ENCODE measurements at places on chromosomes 7 and 10.

- DNase-seq = no peak
Measured at GRCh38 chr7:42065942-42066341, 171.1 kb downstream of the GLI3 start.

- DNase-seq = no peak
Measured at GRCh38 chr10:117549100-117549585, 6.6 kb downstream of the EMX2 start.

DNA sequence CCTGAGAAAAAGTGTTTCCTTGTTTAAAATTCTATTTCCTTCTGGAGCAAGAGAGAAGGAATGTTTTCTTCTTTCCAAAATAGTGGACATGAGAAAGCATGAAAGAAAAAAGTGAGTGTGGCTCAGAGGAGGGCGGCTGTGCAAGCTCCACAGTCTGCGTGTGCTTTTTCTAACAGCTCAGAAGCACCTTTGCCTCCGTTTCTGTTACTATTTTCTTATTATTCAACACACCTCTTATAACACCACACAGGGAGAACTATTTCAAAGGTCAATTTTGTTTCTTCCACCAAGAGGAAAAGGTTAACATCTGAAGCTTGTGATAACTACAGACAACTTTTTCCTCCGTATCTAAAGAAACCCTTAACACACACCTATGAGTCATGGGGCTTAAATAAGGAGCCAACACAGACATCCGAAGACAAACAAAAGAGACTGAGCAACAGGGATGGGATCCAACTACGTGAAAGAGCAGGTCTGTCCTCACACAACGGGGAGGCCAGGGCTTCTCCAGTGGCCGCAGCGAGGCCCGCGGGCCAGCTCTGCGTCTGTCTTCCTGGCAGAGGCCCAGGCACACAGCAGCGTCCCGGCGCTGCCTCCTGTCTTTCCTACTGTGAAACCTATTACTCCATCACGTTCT is 36.2 kb upstream of the NCAPG2 start:
- DNase-seq = no peak

DNA sequence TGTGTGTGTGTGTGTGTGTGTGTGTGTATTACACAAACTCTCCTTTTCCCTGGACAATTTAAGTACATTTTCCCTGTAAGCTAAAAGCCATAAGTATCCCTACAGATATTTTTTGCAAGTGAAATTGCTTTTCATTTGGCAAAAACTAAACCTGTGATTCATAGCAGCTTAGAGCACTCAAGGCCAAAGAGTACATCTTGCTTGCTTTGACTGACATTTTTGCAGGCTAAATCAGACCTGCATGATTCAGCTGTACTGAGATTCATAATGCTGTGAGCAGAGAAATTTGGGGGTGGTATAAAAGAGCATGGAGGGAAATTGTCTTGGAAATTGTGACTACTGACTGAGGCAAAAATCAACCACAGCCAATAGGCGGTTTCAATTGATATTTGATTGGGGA is 500.4 kb downstream of the GFRA1 start:
- DNase-seq = no peak

DNA sequence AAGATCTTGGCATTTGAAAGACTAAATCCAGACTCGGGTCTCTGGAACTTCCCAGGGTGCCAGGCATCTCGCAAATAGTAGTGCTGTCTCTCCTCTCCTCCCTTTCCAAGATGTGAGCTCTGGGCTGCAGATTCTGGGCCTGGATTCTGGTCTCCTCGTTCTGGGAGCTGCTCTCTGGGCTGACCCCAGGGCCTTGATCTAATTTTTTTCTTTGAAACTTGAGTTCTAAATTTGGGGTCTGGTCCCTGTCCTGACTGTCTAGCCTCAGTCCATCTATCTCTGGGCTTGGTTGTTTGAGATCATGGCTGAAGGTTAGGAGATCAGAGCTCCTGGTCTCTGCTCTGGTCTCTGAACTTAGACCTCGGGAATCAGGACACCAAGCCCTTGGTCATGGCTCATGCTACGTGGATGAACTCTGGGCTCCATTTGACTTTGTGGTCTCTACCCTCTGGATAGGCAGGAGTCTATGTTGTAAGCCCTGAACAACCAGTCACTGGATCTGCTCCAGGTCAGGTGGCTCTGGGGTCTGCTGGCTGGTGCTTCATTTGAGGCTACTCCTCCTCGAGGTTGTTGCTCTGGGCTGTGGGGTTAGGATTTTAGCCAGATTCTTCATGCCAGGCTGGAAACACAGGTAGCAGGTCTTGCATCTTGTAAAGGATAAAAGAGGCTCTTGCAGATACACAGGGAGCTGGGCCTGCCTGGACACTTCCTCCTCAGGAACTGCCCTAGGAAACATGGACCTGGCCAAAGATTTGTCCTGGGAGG is 8.0 kb upstream of the MBL2 start:
- no peak for DNase-seq
